Peyer's patch (tissue), 4 donors: ENCODE measurements at places on chromosomes 7 and 10. TPM values are rescaled to one million over a fixed set of nuclear protein-coding genes. Genes with fewer than 3 reads are reported as not detected.

The WDR86 gene
- 6.6 TPM for total RNA-seq

The KCND2 gene
- 0.54 TPM for total RNA-seq

The GNG11 gene
- total RNA-seq: 5.5 TPM

The ANXA8 gene
- not detected for total RNA-seq

The CALML3 gene
- total RNA-seq: not detected

The HSPA12A gene
- 15.7 TPM for total RNA-seq

The GBX1 gene
- not detected for total RNA-seq

The ZNF736 gene
- 10.6 TPM for total RNA-seq

The STEAP4 gene
- total RNA-seq: 1.9 TPM

The CELF2 gene
- 110 TPM for total RNA-seq

The CACNB2 gene
- total RNA-seq: 80.8 TPM

The IFIT1 gene
- total RNA-seq: 7.5 TPM

GRCh38 chr10:104642658-104643302 is 1.7 kb downstream of the SORCS3 start:
- no peak for DNase-seq

- DNase-seq: no peak
Observed at GRCh38 chr10:3333426-3333825, 160.8 kb upstream of the PITRM1 start.

DNA sequence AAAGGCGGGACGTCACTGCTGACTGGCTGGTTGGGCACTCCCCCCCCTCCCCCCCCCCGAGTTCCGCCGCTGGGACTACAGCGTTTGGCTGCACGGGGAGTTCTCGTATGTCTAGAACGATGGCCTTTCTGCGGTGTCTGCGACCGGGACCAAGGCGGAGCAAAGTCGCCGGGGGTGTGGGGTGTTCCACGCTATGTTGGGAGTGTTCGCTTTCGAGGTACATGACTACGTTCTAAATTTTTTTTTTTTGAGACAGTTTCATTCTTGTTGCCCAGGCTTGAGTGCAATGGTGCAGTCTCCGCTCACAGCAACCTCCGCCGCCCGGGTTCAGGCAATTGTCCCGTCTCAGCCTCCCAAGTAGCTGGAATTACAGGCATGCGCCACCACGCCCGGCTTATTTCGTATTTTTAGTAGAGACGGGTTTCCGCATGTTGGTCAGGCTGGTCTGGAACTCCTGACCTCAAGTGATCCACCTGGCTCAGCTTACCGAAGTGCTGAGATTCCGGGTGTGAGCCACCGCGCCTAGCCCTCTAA is 573 bp upstream of the IDI1 start:
- DNase-seq: no peak

- peak; percentile 51 for DNase-seq
Observed at GRCh38 chr10:49187950-49188761, at the start of gene TMEM273. Gene TMEM273, minus strand, starts transcription at chr10:49188391. Its CDS starts 55 bp downstream, at chr10:49188336.

DNA sequence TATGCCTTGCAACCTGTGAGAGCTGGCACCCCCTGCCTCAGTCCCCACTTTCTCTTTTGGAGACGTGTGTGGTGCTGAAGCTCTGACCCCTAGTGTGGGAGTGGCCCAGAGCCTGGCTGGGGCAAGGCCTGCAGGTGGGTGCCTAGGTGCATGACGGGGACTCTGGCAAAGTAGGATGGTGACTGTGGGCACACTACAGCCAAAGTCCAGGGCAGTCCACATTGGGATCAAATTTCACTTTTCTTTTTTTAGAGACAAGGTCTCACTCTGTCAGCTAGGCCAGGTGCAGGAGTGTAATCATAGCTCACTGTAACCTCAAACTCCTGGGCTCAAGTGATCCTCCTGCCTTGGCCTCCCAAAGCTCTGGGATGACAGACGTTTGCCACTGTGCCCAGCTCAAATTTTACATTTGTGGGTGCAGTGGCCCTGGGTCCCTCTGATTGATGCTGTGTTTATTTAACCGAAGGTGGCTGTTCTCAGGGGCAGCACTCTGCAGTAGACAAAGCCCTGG is 52.3 kb downstream of the NEURL1 start:
- DNase-seq: no peak

GRCh38 chr7:114930107-114930661 is 8.3 kb downstream of the MDFIC start:
- DNase-seq: no peak

- DNase-seq: no peak
Observed at GRCh38 chr10:129771991-129772431, 192.1 kb downstream of the EBF3 start.

GRCh38 chr7:33395340-33395739 is 266.0 kb downstream of the BBS9 start:
- no peak for DNase-seq

- no peak for DNase-seq
Observed at GRCh38 chr10:13311177-13311575, 11.3 kb upstream of the PHYH start.

GRCh38 chr7:103547451-103548284 is 101.7 kb upstream of the SLC26A5 start:
- no peak for DNase-seq

DNA sequence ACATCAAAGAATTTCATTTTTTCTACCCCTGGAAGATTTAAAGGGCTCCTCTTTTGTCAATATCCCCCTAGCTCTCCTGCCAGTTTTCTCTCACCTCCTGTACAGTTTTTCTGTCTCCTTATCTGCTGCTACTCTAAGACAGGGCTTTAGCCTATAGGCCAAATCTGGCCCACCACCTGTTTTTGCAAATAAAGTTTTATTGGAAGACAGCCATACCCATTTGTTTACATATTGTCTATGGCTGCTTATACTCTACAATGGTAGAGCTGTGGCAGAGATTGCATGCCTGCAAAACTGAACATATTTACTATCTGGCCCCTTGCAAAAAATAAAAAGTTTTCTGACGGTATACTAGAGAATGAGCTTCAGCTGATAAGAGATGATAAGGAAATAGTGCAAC is 37.4 kb upstream of the GARS1 start:
- DNase-seq: no peak

GRCh38 chr7:75639071-75639885 is 99.5 kb downstream of the HIP1 start:
- peak; percentile 52 for DNase-seq

- DNase-seq: no peak
Observed at GRCh38 chr10:118977835-118978234, 51.7 kb upstream of the NANOS1 start.

DNA sequence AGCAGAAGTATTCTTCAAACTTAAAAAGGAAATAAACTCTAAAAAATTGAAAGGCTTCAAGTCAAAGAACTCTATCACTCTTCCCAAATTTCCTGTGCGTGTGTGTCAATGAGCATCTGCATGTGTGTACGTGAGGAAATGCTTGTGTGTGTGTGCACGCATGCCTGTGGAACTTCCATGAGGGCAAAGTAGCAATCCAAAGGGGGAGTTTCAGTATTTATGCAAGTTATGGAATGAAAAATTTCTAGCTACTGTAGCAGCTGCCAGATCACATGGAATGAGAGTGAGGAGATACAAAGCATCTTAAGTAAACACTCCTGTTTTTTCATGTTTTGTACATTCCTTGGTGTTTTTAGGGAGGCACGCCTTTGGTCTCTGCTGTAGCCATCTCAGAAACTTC is 152.6 kb downstream of the RAPGEF5 start:
- no peak for DNase-seq

DNA sequence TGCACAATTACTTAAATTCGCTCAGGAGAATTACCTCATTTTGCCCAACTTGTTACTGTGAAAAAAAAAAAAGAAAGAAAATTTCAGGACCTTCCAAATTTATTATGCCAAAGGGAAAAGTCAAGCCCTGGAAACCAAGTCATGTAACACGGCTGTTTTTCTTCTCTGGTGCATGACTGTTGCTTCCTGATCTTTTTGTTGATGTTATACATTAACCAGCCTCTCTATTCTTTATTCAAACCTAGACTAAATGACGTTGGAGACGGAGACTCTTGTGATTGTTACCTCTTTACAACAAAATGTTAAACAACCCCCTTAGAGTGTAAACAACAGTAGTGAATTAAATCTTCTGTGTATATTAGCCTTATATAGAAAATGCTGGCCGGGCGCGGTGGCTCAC is 16.1 kb upstream of the ZC3HAV1 start:
- no peak for DNase-seq

DNA sequence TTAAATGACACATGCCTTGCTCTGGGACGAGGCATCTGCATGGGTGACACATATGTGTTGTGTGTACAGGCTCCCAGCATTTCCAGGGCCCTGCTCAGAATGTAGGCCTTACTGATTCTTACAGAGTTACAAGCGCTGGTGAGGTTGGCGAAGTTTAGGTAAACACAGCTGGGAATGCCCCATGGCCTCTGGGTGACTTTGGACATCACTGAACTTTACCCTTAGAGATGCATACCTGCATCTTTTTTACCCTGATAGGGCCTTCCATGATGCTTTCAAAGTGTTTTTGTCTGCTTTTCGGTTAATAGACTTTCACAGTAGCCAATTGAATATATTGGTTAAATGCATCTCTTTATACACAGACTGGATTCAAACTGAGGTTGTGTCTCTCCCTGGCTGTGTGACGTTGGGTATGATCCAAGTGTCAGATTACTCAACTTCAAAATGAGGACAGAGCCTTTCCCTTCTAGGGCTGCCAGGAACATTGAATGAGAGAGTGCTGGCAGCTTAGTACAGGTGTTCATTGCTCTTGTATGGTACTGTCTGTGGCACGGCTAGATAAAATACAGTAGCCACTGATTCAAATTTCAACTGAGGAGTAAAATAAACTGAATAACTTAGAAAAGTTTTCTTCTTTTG is 29.5 kb downstream of the EGFR start:
- DNase-seq: no peak

DNA sequence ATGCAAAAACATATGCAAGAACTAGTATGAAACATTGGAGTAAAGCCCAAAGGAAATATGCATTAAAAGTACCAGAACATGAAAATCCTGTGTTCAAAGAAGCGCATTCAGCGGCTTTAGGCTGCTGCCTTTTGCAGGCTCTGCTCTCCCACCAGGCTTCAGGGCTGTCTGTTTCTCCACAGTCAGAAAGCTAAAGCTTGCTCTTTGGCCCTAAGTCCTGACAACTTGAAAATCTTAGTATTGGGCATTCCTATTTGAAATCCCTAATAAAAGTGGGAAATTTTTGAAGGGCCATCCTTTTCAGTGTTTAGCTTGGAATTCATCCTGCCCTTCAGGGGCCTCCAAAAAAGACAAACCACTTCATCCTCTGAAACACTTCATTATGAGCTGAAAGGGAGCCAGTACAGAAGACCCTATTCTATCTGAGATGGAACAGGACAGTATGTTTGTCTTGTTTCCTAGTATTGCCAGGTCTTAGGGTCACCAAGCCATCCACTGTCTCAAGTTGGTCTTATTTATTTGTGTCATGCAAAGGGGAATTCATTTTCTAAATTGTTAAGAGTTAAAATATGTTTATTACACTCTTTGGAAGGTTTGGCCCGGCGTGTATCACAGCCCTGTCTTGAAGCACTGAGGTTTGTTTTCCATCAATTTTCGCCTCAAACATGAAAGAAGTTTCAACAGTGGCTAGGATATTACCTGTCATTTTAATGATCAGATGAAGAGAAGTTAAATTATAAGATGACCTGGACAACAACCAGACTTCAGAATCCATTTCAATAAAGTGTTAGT is 326.3 kb upstream of the BMPER start:
- no peak for DNase-seq

DNA sequence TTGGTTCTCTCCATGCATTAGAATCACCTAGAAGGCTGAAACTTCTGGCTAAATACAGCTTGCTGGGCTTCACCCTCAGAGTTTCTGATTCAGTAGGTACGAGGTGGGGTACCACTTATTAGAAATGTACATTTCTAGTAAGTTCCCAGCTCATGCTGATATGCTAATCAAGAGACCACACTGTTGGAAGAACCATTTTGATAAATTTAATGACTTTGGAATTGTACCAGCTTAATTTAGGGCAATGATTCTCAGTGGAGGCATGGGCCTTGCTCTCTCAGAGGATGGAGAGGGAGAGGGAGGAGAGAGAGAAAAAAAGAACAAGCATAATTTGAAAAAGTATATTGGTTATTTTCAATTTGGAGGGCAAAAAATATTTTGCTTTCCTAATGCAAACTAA is 20.3 kb downstream of the CPN1 start:
- no peak for DNase-seq

- DNase-seq: no peak
Observed at GRCh38 chr10:131141645-131142516, 169.6 kb downstream of the TCERG1L start.

GRCh38 chr10:97676770-97677581 is 10.1 kb downstream of the AVPI1 start:
- peak; percentile 69 for DNase-seq

DNA sequence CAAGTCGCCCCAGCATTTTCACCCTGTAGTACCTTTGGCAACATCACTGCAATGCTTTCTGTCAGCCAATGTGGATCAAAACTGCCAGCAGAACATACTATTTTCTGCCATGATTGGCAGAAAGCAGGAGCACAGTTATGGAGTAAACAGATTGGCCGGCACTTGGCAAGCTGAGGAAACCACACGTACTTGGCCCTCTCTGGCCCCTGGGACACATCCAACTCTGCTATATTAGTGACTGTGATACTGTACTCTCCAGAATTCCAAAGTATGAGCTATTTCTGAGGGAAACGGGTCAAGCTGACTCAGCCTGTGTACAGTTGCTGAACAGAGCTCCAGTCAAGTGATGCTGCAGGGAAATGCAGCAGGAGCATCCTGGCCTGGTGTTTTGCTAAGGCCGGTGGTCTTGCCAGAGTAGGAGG is 39.8 kb upstream of the LANCL2 start:
- DNase-seq: no peak

DNA sequence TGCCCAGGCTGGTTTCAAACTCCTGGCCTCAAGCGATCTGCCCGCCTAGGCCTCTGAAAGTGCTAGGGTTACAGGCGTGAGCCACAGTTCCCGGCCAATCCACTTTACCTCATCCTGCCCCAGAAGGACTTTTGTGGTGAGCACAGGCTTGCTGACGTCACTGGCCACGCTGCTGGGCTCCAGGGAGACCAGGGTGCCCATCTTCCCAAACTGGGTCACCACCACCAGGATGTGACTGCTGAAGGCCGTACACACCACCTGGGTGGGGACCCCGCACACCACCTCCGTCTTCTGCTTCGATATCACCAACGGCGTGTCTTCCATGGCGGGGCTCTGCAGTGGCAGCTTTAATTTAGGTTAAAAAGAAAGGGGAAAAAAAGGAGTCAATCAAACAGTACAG is 816 bp downstream of the PSMG3 start:
- DNase-seq: no peak

- no peak for DNase-seq
Observed at GRCh38 chr10:89668386-89669071, 23.5 kb upstream of the PANK1 start.

DNA sequence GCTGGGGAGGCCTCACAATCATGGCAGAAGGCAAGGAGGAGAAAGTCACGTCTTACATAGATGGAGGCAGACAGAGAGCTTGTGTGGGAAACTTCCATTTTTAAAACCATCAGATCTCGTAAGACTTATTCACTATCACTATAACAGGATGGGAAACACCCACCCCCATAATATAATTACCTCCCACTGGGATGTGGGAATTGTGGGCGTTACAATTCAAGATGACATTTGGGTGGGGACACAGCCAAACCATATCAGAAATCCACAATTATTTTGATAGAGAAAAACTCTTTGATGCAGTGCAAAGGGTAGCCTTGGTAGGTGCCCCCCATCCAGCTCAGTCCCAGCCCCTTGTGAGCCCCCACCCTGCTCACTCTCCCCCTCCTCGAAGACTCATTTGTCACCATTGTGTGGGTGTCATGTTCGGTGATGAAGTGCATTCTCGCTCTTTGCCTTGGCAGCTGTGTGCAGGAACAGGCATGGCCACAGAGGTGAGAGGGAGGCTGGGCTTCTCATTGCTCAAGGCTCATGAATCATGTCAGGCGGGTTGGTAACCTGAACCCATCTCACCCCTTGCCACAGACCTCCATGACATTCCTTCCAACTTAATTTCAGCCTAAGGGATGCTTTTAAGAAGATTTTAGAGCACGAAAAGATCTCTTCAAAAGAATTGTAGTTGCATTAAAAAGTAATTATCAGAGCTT is 75.9 kb downstream of the BUB3 start:
- DNase-seq: no peak
